ENCODE measurements at places on chromosomes 3 and 15. TPM values are rescaled to one million over a fixed set of nuclear protein-coding genes. Genes with fewer than 3 reads are reported as not detected.

DNA sequence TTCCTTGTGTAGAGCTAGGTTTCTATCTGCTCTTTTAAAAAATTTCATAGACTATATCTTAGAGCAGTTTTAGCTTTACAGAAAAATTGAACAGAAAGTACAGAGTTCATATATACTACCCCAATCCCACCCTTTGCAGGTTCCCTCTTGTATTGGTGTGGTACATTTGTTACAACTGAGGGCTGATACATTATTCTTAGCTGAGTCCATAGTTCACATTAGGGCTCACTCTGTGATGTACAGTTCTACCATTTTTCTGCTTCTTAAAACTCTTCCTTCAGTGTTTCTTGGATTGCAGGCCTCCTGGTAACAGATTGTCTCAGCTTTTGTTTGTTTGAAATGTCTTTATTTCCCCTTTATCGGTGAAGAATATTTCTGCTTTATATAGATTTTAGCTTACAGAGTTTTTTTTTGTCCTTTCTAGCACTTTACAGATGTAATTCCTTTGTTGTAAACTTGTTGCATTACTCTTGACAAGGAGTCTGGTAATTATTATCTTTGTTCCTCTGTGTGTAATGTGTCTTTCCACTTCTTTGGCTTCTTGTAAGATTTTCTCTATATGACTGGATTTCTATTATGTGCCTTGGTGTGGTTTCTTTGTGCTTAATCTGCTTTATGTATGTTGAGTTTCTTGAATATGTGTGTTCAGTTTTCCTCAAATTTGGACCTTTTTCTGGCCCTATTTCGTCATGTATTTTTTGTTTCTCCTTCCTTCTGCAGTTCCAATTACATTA is 25.3 kb downstream of the MEF2A start:
- no peak for DNase-seq

DNA sequence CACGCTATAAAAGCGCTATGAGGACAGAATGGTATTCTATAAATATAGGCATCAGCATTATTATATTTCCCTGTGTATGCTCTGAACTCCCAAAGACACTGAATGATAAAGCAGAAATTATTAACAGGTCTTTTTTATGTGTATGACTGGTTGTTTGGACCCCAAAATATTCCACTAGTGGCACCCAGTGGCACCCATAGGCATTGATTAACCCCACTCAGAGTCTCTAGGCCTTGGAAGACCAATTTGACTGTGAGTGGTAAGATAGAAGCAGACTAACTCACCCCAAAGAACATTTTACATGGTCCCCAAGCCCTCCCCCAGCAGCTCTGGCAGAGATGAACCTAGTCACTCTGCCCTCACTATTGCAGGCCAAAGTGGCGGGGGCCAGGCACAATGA is 45.4 kb upstream of the UBE2E1 start:
- no peak for DNase-seq

Gene BCL2A1
- not detected for total RNA-seq

Gene CADPS
- 64.0 TPM for total RNA-seq
